ENCODE measurements at places on chromosomes 7 and 10.

DNA sequence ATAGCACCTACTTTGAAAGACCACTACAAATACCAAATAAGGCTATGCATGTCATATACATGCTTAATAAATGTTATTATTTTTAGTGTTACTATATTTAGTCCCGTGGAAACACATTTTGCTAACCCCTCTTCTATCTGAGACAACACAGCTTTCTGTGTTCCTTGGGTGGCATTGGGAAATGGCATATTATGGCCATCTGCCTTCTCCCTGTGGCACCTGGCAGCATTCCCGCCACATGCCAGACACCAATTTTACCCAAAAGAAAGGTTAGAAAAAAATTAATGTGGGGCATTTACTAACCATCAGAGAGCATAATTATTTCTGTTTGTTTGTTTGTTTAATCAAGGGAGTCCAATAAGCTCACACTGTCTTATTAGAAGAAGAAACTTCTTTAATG lies 168.6 kb upstream of the ETV1 start:
- H3K4me1 ChIP-seq = peaks cover 4% of the 10 kb centered on the region
- no peak for DNase-seq
- no peak overlapping the region for H3K4me3 ChIP-seq
- H3K27ac ChIP-seq = no peak overlapping the region
- H3K36me3 ChIP-seq = no peaks in the 10 kb centered on the region
- H3K27me3 ChIP-seq = no peaks in the 10 kb centered on the region

GRCh38 chr10:119248184-119248583 lies 40.8 kb downstream of the GRK5 start:
- H3K4me1 ChIP-seq = peaks cover 29% of the 10 kb centered on the region
- no peaks in the 10 kb centered on the region for H3K36me3 ChIP-seq
- H3K27ac ChIP-seq = no peak overlapping the region
- H3K4me3 ChIP-seq = no peak overlapping the region
- H3K27me3 ChIP-seq = no peaks in the 10 kb centered on the region
- no peak for DNase-seq

DNA sequence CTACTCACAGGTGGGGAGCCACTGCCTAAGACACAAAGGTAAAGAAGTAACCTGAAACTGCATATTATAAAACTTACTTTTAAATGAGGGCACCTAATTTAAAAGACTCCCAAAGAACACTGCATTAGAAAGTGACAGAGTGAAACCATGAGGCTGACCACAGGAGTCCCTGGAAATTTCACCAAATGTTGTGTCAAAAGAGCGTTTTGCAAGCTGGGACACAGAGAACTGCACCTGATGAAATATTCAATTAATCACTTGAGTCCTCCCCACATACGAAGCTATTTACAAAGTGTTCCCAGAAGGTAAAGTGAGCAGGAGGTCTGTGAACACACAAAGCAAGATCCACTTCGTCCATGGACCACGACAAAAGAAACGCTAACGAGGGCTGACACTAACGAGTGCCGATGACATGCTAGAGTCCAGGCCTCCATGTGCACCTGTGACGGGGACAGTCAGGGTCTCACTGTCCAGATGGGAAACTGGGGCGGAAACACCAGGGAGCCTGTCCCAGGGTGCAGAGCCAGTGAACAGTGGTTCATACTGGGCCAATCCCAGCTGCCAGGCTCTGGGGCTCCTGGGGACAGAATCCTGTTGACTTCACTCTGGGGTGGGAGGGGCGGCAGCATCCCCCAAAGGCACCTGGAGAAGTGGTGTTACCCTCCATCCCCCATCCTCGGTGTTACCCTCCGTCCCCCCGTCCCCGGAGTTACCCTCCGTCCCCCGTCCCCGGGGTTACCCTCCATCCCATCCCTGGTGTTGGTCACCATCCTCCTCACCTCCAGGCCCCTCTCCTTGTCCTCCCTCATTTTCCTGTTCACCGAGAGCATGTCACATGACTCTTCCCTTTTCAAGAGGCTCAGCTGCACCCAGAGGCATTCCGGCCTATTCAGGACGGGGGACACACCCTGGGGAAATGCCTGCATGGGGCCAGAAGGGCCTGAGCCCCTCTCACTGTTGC lies 63.4 kb downstream of the DIP2C start:
- no peaks in the 10 kb centered on the region for H3K36me3 ChIP-seq
- H3K27ac ChIP-seq = no peak overlapping the region
- no peaks in the 10 kb centered on the region for H3K27me3 ChIP-seq
- H3K4me1 ChIP-seq = peaks cover 20% of the 10 kb centered on the region
- no peak overlapping the region for H3K4me3 ChIP-seq

DNA sequence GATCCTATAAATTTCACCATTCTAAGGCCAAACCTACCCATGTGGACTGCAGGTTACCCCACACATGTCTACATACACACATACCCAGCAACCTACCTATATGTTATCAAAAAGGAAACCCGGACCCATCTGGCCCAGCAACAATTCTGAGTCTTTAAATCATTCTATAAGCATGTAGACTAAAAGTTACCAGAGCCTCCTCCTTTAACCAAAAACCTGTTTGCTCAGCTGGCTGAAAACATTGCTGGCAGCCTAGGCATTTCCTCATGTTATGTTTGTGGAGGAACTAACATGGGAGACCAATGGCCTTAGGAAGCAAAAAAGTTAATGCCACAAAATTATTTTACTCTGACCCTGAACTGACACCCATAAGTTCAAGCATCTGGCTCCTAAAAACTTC lies 5.3 kb upstream of the ADCK2 start:
- DNase-seq = no peak
- H3K4me1 ChIP-seq = no peaks in the 10 kb centered on the region
- H3K27me3 ChIP-seq = no peaks in the 10 kb centered on the region

DNA sequence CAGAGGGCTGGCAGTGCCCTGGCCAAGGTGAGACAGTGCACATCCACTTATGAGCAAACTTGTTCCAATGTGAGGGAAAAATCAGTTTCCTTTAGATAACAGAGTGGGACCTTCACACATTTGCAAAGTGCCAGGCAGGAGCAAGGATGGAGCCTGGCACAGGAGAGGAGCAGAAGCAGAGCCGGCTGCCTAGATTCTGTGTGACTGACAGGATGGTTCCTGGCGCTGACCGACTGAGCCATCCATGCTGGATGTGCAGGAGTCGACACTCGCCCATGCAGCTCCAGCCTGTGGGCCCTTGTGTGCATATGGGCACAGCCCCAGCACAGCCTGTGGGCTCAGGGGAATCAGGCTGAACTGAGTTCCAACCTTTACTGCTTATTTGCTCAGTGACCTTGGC lies 346.5 kb downstream of the GRID1 start:
- no peak overlapping the region for H3K27ac ChIP-seq
- DNase-seq = no peak
- no peak overlapping the region for H3K4me3 ChIP-seq
- no peaks in the 10 kb centered on the region for H3K27me3 ChIP-seq
- no peaks in the 10 kb centered on the region for H3K36me3 ChIP-seq

DNA sequence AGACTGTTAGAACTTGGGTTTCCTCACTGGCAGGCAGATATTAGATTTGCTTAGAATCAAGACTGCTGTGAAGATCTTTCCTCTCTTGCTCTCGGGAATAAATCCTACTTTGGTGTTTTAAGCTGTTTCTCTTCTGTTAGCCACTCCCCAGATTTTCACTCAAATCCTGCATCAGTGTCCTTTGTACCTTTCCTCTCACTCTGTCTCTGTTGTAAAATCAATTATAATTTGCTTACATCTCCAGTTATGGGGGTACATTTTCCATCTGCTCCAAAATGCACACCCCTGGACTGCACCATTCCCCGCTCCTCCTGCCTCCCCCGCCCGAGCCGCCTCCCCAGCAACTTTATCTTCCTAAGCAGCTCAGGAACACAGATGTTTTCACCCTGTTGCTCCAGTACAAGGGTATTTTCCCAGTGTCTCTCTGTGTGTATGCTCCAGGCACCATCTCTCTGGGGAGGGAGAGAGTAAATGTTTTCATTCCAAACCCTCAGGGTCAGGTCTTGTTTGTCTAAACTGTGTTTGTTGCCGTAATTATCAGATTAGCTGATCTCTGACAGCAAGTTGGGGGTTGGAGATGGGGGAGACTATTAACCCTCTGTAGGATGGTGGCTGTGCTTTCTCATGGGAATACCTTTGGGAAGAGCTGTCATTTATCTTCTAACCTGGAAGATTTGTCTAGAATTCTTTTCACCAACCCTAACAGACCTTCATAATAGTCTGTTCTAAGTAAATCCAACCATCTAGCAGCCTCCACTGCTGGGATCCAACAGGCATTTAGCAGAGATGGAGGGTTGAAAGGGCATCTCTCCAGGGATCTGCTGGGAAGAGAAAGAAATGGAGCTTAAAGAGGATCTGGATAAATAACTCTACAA lies 20.4 kb upstream of the GOT1 start:
- H3K36me3 ChIP-seq = no peaks in the 10 kb centered on the region
- H3K4me3 ChIP-seq = no peak overlapping the region
- no peak overlapping the region for H3K27ac ChIP-seq
